ENCODE measurements at places on chromosomes 16 and 17.

GRCh38 chr16:71283612-71284011 is 5.6 kb downstream of the CMTR2 start:
- DNase-seq = no peak

- no peak for DNase-seq
Measured at GRCh38 chr17:46001390-46002310, 2.6 kb downstream of the STH start.

GRCh38 chr16:72467157-72467759 is 295.3 kb upstream of the PMFBP1 start:
- peak; percentile 34 for DNase-seq

- peak; percentile 54 for DNase-seq
Measured at GRCh38 chr16:75108792-75109731, 7.5 kb downstream of the LDHD start.

- no peak for DNase-seq
Measured at GRCh38 chr17:71494062-71494855, 626.6 kb upstream of the SOX9 start.

GRCh38 chr17:58667934-58668597 is 23.8 kb downstream of the TEX14 start:
- no peak for DNase-seq

DNA sequence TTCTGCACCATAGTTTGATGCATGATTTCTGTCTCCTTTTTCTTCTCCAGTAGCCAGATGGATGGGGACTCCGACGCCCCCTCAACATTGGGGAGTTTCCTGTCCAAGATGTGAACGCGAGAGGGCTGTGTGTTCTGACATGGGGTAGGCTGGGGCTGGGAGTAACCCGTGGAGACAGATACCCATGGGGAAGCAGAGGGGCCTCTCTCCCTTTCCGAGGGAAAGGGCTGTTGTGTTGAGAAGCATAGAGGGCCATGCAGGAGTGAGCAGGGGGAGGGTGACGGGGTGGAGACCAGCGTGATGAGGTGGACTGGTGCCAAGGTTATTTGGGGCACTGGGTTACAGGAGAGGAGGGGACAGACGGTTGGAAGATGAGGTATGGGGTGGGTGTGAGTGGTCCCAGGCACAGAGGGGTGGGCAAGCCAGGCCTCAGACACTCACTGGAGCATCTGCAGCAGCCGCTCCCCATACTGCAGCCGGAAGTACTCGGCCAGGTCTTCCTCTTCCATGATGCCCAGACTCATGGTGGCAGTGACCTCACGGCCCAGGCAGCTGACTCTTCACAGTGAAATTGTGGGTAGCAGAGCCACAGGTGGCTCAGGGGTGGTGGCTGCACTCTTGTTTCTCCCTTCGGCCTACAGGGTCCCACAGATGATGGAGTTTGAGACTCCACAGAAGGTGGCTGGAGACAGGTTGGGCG is 400 bp downstream of the CCDC42 start:
- no peak for DNase-seq

DNA sequence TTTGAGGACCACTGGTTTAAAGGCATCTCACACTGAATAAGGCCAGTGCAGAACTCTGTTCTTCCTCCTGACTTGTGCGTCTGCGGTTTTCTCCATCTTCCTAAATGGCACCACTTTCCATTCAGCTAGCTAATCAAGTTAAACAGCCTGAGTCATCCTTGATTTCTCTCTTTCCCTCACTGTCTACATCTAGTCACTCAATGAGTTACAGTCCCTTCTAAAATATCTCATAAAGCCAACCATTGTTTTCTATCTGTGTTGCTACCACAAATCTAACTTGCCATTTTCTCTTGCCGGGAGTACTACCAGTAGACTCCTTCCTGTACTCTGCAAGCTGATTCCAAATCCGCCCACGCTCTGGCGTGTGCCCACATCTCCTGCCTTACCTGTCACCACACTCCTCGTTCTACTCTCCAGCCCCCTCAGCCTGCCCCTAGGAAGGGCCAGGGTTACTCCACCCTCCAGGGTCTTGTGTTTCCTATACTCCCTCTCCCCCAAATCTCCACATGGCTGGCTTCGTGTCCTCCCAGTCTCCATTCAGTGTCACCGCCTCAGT is 324.5 kb downstream of the SNX29 start:
- no peak for DNase-seq

GRCh38 chr17:80910043-80910442 is 81.6 kb upstream of the CHMP6 start:
- no peak for DNase-seq

DNA sequence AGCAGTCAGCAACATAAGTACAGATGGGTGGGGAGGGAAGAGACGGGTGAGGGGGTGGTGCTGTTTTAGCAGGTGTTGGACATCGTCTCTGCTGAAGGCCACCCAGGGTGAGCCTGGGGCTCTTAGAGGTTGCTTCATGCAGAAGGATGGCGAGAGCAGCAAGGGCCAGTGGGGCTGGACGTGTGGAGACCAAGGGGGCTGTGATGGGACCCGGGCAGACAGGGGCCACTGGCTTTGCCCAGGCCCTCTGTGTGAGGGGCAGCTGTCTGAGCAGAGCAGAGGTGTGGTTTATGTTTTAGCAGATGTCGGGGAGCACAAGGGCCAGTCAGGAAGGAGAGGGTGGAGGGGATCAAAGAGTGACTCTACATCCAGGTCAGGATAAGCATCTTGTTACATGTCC is 4.8 kb downstream of the NARF start:
- DNase-seq = no peak
